ENCODE measurements at places on chromosomes 6 and 20. TPM values are rescaled to one million over a fixed set of nuclear protein-coding genes. Genes with fewer than 3 reads are reported as not detected.
A peak's percentile ranks its signal among the peaks of the same experiment; 100 is the strongest.

Gene SMLR1
- total RNA-seq, result 1.1 TPM

- peak; percentile 6 for DNase-seq
These were observed 148.3 kb downstream of the HS3ST5 start for GRCh38 chr6:114194362-114195026.

Gene NOX3
- total RNA-seq, result not detected

DNA sequence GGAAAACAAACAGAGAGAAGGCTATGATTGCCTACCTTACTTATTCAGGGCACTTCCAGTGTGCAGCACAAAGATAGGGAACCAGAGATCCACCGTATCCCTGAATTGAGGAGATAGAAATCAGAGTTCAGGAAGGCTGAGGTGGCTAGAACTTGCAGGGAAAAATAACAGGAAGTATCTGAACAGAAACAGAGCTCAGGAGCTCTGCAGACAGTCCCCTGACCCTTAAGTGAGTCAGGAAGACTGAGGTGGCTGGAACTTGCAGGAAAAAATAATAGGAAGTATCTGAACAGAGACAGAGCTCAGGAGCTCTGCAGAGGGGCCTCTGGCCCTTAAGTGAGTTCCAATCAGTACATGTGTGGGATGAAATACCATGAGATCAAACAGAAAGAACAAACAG lies 65.4 kb downstream of the RPRD1B start:
- no peak for DNase-seq

Gene NRSN1
- not detected for total RNA-seq

DNA sequence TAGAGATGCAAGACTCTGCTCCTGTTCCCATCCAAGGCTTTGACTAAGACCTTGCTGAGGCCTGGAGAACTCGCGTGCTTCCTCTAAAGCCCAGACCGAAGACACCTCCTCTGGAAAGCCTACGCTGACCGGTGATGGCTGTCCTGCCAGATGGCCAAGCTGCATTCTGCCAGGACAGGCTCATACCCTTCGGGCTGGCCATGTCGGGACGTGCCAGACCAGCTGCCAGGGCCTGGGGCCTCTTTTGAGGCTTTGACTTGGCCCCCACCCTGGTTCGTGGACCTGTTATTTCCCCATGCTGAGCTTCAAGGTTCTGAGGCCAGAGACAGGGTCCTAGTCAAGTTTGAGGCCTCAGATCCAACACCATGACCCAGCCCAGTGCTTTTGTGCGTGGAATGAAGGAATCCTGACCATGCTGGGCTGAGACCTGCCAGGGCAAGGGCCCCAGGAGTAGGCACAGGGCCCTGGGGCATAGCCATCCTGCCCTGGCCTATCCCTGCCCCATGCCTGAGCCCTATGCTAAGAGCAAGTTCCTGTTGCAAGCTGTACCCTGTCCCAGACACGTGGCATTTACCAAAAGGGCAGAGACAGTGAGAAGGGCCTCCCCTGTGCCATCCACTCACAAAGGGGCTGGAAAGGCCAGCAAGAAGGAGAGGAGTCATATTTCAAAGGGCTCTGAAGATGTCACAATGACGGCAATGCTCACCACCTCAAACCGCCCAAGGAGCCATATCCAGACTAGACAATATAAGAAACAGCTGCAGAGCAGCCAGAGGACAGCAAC lies 42.8 kb downstream of the MRPL14 start:
- no peak for DNase-seq

Gene ACTL10
- total RNA-seq, result 15.2 TPM

DNA sequence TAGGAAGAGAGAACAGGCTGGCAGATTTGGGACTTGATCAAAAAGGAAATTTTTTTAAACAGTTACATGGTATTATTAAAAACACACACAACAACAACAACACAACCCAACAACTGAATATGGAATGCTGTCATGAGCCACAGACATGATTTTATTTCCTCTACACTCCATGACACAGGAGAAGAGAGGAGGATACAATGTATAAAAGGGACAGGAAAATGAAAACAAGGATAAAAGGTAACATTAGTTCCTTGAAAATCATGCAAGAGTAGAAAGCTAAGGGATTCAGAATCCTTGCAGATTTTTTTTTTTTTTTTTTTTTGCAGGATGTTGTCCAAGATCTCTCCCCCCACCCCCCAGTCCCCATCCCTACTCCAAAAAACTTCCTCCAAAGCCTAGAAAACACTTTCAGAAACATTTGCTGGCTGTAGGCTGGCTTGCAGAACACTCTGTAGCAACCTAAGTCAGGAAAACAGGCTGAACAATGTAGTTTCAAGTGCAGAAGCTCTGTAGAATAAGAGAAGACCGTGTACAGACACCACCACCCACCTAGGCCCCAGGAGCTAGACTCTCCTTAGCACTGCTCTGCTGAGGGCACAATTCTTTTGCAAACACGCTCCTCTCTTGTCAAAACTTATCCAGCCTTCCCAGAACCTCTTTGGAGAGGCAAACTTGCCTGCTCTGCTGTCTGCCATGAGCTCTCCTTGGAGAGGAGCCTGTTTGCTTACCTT lies 845 bp downstream of the ZMYND8 start:
- DNase-seq, result peak; percentile 40

GRCh38 chr20:18164356-18164755 lies 26.7 kb downstream of the KAT14 start:
- peak; percentile 6 for DNase-seq
